HuH-7.5 (cell line): ENCODE measurements at places on chromosomes 3 and 15.

- DNase-seq, result no peak
Observed at GRCh38 chr3:4629095-4630007, 136.2 kb downstream of the ITPR1 start.

DNA sequence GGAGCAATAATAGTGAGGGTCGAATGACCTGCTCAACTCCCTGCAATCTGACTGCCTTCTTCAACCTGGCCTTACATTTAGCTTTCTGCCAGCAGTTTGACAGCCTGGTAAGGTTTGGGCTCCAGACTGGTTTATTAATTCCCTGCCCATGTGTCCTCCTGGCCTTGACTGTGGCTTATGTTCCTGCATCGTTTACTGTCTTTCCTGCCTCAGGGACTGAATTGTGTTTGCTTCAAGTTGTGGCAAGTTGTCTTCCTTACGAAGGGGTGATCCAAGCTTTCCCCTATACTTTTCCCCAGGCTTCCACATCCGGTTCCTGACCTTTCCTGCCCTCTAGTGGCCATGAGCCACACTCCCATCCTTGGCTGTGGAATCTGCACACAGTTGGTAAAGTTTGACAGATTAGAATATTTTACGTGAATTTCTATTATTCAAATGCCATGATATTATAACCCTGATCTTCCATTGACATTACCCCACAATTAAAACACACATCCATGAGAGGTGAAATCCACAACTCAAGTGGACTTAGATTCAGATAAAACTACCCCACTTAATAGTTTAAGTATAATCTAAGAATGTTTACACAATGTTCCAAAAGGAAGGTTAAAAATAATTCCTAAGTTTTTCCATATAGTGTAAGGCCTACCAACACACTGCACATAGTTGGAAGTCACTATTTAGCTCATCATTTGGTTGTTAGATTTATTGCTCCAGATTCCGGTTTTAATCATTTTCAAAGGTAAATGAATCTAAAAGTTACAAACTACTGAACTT, 95.7 kb downstream of the NEDD4 start:
- peak; percentile 37 for DNase-seq

GRCh38 chr3:152120601-152121269, 148.0 kb upstream of the MBNL1 start:
- DNase-seq, result no peak

- no peak for DNase-seq
Observed at GRCh38 chr3:129254536-129255230, 5.3 kb downstream of the COPG1 start.

- no peak for DNase-seq
Observed at GRCh38 chr3:3801494-3801841, 2.2 kb downstream of the LRRN1 start.

DNA sequence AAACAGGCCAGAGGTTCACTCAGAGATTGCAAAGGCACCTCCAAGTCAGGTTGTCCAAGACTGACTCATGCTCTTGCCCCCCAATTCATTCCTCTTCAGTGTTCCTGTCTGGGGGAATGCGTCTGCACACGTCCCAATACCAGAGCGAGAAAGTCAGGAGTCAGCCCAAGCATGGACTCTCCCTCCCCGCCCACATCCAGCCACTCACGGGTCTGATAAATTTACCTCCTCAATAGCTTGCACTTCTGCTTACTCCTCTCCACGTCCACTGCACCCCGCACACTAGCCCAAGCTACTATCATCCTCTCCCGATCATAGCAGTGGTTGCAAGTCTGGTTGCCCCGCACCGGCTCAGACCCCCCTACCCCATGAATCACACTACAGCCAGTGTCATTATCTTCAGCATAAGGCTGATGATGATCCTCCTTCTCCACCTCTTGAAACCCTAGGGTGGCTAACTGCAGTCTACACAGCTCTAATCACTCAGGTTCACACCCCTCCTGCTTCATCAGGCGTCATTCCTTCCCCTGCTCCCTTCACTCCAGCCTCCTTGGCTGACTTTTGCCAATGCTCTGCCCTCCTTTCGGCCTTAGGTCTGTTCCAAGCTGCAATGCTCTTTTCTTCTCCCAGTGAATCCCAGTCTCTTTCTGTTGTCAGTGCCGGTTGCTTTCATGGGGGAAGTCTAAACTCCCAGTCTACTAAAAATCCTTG, 27.6 kb upstream of the MYO1E start:
- no peak for DNase-seq

DNA sequence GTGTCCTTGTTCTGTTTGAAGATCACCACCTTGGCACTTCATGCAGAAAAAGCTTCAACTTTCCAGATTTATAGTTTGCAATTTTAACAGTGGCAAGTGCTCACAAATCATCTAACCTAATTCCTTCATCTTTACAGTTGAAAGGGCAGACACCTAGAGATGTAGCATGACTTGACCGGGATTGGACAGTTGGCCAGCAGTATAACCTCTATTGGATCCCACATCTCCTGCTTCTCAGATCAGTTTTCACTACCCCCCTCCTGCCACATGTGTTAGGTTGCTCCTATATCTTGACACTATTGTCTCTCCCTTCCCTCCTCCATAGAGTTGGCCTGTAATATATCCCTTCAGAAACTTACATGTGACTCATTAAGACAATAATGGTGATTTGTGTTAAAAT, 206.0 kb upstream of the SEMA6D start:
- DNase-seq, result no peak

DNA sequence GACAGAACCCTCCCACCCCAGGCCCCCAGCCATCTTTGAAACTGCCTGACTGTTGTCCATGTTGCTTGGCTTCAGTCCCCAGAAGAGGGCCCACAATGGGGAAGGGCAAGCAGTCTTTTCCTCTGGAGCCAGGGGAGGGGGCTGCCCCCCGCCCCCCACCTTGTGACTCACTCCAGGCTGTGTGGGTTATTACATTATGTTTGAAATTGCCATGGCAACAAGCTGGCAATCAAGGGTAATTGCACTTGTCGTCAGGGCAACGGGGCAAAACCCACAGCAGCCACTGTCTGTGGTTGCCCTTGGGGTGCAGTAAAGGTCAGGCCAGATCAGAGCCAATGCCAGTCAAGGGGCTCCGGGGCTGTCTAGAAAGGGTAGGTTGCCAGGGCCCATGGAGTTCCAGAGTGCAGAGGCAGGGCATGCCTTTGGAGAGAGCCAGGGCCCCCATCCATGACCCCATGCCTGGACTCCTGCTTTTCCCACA, 3.1 kb upstream of the CAMKV start:
- DNase-seq, result no peak

- no peak for DNase-seq
Observed at GRCh38 chr3:185998136-185998535, 60.3 kb upstream of the TRA2B start.

GRCh38 chr3:22858486-22858885, 344.6 kb upstream of the UBE2E2 start:
- DNase-seq, result no peak

- DNase-seq, result no peak
Observed at GRCh38 chr15:60423537-60423936, 25.8 kb upstream of the ANXA2 start.

- DNase-seq, result no peak
Observed at GRCh38 chr3:9301798-9302197, 52.4 kb upstream of the SRGAP3 start.

GRCh38 chr3:72618739-72619138, 229.5 kb downstream of the SHQ1 start:
- no peak for DNase-seq
